ENCODE measurements at places on chromosomes 1 and 21. TPM values are rescaled to one million over a fixed set of nuclear protein-coding genes. Genes with fewer than 3 reads are reported as not detected.

The PLA2G2C gene
- not detected for total RNA-seq

The CATSPERE gene
- 2.7 TPM for total RNA-seq

The FLG2 gene
- 0.10 TPM for total RNA-seq

The NCF2 gene
- total RNA-seq, result 0.91 TPM

The LCE1E gene
- total RNA-seq, result not detected

The MYOG gene
- not detected for total RNA-seq

The FAM72C gene
- total RNA-seq, result not detected

The NHLH2 gene
- not detected for total RNA-seq

The GJA9 gene
- total RNA-seq, result not detected

The TMEM82 gene
- total RNA-seq, result not detected

The AGPAT3 gene
- total RNA-seq, result 59.0 TPM

The NOS1AP gene
- total RNA-seq, result not detected

The HMGCS2 gene
- not detected for total RNA-seq

The MASP2 gene
- 0.34 TPM for total RNA-seq

The ADARB1 gene
- 36.9 TPM for total RNA-seq

The TEX38 gene
- not detected for total RNA-seq

The MROH9 gene
- total RNA-seq, result not detected

The RNU1-2 gene
- total RNA-seq, result 3,449 TPM

The PCSK9 gene
- total RNA-seq, result not detected

The MEGF6 gene
- 197 TPM for total RNA-seq

The AJAP1 gene
- 0.11 TPM for total RNA-seq

The FABP3 gene
- total RNA-seq, result not detected

The RSPH1 gene
- total RNA-seq, result 0.14 TPM

The FRRS1 gene
- total RNA-seq, result 0.55 TPM

The SPRR4 gene
- total RNA-seq, result not detected

The NBPF11 gene
- total RNA-seq, result 30.6 TPM

The CD84 gene
- total RNA-seq, result 83.4 TPM

The CRP gene
- total RNA-seq, result not detected

The AGMAT gene
- 11.3 TPM for total RNA-seq

Measured in naive thymus-derived CD8-positive, alpha-beta T cell (primary cell).